CD4-positive, alpha-beta T cell treated with Interleukin-15 for 1 hour (primary cell): ENCODE measurements at places on chromosomes 2 and 18.

DNA sequence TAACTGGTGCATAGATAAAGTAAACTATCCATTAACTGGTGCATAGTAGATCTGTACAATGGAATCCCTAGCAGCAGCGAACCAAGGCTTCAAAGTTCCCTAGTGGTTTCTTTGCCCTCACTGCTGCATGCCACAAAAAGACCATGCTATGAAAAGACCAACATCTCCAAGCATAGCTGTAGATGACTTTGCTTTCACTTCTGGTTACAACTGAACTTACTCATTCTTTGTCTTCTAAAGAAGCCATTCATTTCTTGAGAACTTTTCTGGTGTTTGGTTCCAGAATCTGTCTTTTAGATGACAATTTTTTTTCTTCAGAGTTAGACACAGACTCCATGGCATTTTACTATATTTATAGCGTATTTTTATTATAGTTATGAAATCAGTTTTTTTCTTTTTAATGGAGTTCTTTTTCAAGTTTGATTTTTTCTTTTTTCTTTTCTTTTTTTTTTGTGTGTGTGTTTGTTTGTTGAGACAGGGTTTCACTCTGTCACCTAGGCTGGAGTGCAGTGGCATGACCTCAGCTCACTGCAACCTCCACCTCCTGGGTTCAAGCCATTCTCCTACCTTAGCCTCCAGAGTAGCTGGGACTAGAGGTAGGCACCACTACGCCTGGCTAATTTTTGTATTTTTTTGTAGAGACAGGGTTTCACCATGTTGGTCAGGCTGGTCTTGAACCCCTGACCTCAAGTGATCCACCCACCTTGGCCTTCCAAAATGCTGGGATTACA is 63.6 kb downstream of the SLC35F5 start:
- no peak for DNase-seq

DNA sequence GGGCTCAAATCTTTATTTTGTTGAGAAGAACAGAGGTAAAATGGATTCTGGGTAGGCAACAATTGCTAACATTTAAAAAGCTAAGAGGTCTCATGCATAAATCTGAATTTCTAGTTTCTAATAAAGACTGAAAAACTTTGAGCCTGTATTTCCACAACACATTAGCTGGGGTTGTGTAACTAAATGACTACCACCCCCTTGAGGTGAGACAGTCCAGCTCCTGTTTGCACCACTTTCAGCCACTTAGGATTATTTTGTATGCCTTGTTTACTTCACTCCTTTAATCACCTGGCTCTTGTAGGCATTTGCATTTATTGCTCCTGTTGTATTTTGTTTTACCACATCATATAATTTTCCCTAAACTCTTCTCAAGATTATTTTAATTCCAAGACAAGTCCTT is 376.6 kb downstream of the PTH2R start:
- no peak for DNase-seq

DNA sequence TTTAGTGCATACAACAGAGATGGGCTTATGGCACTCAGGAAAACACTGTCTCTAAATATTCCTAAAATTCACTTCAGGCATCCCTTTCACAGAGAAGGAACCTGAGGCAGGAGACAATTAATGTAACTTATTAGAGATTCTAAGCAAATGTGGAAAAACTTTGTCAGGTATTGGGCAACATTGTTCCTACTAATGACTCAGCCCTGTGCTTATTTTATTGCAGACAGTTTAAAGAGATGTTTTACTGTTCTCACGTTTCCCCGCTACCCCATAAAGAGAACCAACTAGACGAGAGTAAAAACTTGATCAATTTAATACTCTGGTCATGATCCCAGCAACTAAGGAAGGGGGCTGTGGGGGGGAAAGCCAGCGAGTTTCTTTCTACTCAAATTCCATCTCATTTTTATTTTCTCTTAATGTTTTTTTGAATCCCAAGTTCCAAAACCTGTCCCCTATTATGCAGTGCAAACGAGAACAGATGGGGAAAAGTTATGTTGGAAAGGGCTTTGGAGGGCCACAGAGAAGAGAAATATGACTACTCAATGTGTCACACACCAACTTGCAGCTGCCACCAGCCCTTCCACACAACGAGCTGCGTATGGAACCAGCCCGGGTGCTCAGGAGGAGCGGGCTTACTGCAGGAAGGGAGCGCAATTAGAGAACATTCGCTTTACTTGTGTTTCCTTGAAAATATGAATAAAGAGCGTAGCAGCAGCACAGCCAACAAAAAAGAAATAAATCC is 18.7 kb upstream of the ACVR1 start:
- no peak for DNase-seq

DNA sequence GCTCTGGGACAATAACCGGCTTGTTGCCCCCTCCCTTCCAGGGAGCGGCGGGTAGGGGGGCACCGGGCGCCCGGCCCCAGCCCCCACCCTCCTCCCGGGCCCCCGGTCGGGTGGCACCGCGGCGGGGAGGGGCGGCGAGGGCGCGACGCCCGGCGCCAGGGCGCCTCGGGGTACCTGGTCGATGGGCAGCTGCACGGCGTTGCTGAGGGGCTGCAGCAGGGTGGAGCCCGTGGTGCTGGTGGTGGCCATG is 193 bp downstream of the MBOAT2 start:
- no peak for DNase-seq

GRCh38 chr18:39550701-39551100 is 1985.1 kb upstream of the CELF4 start:
- DNase-seq = no peak

GRCh38 chr18:3703732-3704176 is 253.8 kb downstream of the TGIF1 start:
- peak; percentile 26 for DNase-seq

DNA sequence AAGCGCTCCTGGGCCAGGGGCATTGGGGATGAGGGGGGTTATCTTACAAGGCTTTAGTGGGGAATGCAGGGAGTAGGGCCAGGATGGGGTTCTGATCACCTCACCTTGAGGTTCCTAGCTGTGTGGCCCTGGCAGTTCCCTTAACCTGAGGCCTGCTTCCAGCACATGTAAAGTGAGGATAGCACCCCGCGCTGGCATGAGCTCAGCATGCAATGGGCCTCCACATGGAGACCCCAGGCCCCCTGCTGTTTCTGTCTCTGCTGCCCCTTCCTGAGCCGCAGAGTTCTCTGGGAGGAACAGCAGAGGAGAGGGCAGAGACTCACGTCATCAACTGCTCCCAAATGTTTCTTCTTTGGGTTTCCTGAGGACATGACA is 8.6 kb upstream of the TEX51 start:
- DNase-seq = no peak

GRCh38 chr2:101946372-101947039 is 45.3 kb upstream of the IL1R2 start:
- no peak for DNase-seq

DNA sequence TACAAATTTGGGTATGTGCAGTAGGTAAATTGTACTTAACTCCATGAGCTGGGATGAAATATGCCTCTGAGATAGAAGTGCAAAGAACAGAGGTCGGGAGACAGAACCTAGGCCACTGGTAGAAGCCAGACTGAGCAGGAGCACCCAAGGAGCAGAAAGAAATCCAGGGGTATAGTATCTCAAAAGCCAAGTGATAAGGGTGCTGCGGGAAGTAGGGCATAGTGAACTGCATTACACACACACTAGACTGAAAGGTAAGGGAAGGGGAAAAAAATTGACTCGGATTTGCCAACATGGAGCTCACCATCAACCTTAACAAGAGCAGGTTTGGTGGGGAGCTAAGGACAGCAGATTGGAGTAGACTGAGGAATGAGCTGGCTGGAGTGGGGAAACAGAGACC is 89.3 kb upstream of the TMEM247 start:
- DNase-seq = no peak

DNA sequence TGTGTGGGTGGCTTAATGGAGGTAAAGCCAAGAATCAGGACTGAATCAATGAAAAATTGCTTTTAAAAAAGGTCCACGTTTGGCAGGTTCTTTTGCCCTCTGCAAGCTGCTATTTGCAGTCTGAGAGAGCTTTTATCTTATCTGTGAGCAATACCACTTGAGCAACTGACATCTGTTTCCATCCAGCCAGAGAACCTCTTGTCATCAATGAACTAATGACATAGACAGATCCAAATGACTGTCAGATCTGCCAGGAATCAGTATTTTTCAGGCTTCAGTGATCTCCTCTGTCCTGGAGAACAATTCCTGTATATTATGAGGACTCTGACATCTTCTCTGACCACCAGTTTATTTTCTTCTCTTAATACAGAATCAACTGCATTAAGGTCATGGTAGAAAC is 608.1 kb downstream of the LRP1B start:
- DNase-seq = no peak

GRCh38 chr2:226903179-226903578 is 67.3 kb downstream of the RHBDD1 start:
- no peak for DNase-seq
